ENCODE measurements at places on chromosomes 4 and X. TPM values are rescaled to one million over a fixed set of nuclear protein-coding genes. Genes with fewer than 3 reads are reported as not detected.

DNA sequence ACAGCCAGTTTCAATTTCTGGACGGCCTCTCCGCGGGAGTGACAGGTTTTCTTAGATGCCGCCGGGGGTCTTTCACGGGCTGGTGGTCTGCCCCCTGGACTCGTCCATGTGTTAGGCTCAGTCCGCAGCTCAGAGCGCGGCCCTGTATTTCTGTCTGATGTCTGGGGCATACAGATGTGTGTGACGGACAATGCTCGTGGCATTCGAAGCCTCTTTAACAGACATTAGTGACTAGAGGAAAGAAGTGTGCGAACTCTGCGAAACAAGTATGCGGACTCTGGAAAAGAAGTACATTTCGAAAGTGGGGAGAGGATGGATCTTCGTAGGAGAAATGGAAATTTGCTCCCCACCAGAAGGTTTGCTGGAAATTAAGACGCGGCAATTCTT, 793 bp upstream of the DCUN1D4 start:
- DNase-seq = no peak

GRCh38 chrX:133390676-133391075, 24.6 kb downstream of the GPC4 start:
- no peak for DNase-seq

- DNase-seq = no peak
Observed at GRCh38 chr4:97627750-97628149, 515.5 kb downstream of the STPG2 start.

DNA sequence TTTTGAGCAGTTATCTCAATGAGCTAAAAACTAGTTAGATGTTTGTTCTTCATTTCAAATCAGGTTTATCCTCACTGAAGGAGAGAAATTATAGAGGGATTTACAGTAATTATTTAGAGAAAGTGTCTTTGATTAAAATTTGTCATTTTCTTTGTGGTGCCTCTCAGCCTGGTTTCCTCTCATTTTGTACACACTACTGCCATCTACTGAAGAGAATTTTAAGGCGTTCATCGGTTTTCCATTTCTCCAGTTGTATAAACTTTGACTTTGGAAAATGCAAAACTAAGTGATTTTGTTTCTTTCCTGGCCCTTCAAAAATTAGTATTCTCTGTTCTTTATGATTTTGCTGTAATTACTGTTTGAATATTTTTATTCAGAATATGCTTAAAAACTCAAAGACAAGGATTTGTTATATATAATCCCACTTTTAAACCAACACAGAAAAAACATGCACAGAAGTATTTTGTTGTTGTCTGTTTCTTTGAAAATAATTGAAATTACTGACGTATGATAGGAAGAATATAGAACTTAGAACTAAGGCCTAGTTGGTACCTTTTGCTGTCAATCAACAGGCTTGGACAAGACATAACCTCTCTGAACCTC, 34.4 kb upstream of the ANXA3 start:
- no peak for DNase-seq

GRCh38 chrX:50799531-50799961, 14.4 kb downstream of the SHROOM4 start:
- no peak for DNase-seq

DNA sequence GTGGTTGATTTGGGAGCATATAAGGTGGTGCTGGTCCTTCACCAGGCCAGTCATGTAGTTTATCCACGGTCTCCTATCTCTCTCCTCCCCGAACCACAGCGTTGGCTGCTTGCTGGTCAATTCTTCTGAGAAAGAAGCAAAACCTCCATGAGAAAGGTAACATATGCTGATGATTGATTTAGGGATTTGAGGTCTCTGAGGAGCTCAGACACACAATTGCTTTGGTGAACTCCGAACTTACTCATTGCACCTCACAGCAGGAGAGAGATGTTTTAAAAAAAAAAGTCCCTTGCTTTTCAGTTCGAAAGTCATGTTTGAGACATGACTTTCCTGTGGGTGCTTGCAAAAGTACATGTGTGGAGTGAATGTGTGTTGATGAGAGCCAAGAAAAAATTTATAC, 100.2 kb downstream of the TSPAN7 start:
- DNase-seq = no peak

DNA sequence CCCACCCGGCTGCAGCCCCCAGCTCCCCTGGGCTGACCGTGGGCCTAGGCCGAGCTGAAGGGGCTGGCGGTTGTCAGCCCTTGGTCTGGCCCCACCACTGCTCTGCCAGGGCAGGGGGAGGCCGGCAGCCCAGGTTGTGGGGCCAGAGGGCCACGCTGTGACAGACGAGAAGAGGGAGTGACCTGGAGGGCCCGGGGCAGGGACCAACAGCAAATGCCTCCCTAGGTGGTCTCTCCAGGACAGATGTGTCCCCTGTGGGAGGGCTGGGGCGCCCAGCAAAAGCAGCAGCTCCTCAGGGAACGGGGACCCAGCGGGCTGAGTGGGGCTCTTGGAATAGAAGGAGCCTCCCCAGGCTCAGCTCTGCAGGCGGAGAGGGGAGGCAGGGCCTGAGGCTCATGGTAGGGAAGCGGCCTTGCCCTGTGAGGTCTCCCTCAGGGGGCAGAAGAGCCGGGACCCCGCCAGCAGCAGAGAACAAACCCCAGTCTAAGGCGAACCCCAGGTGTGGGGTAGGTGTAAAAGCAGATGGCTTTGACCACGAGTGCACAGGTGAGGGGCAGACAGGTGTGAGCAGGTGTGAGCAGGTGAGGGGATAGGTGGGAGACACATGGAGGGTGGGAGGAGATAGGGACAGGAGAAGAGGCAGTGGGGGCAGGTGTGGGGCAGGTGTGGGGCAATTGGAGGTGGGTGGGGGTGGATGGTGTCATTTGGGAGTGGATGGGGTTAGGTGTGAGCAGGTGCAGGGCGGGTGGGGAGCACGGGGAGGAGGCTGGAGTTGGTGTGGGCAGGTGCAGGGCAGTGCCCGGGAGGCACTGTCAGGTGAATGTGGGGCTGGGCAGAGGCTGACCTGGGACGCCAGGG, 34.1 kb upstream of the SPON2 start:
- DNase-seq = no peak

The CFAP47 gene
- not detected for total RNA-seq
